ENCODE measurements at places on chromosomes 6 and 20.
A peak's percentile ranks its signal among the peaks of the same experiment; 100 is the strongest.

GRCh38 chr20:18837718-18838117 is 24.1 kb downstream of the SCP2D1 start:
- peaks cover 12% of the 10 kb centered on the region for H3K4me1 ChIP-seq
- H3K27me3 ChIP-seq = no peaks in the 10 kb centered on the region
- no peak overlapping the region for H3K4me3 ChIP-seq
- no peak overlapping the region for H3K27ac ChIP-seq

DNA sequence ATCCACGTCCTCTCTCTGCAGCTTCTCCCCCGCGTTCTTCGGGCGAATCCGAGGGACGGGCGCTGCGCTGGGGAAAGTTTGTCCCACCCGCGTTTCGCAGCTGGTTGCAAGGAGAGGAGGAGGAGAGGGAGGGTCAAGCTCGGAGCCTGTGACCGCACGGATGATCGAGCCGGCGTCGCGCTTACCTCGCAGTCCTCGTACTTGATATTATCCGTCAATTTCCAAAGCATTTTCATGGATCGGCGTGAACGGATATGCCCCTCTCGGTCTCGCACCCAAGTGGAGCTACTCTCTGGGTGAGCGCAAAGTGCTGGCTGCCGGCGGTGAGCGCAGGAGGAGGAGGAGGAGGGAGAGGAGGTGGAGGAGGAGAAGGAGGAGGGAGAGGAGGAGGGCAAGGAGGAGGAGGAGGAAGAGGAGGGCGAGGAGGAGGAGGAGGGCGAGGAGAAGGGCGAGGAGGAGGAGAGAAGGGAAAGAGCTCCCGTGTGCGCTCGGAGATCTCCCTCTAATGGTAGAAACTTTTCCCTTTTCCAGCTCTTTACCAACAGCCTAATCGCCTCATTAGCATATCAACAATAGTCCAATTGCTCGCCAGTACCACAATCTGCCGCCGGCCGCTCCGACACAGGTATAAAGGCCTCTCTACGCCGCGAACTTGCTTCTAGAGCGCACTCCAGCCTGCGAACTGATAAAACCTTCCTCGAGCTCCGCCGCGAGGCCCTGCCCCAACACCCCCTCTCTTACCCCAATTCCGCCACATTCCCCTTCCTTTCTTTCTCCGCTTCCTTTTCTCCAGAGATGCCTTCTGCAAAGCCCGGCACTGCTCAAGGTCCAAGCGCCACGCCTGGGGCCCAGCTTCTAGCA is at the start of gene TFAP2A:
Gene TFAP2A, minus strand, starts transcription at position 319 of the 861 bp plus-strand sequence. Its CDS starts 83 bp downstream, at position 236.
- H3K36me3 ChIP-seq = no peaks in the 10 kb centered on the region
- H3K4me1 ChIP-seq = no peaks in the 10 kb centered on the region
- H3K4me3 ChIP-seq = peak within 1 kb of the TSS; percentile 70

- H3K27ac ChIP-seq = peak overlapping the region; percentile 86
- H3K27me3 ChIP-seq = no peaks in the 10 kb centered on the region
- H3K4me1 ChIP-seq = no peaks in the 10 kb centered on the region
- DNase-seq = peak; percentile 70
- H3K4me3 ChIP-seq = peak overlapping the region; percentile 65
These were observed 660 bp upstream of the TFB1M start for GRCh38 chr6:155314773-155315515.

- no peak overlapping the region for H3K27ac ChIP-seq
- DNase-seq = no peak
- H3K27me3 ChIP-seq = peaks cover 1% of the 10 kb centered on the region
- no peaks in the 10 kb centered on the region for H3K4me1 ChIP-seq
- H3K36me3 ChIP-seq = no peaks in the 10 kb centered on the region
- H3K4me3 ChIP-seq = no peak overlapping the region
These were observed 151.3 kb downstream of the CDC5L start for GRCh38 chr6:44538807-44539201.

DNA sequence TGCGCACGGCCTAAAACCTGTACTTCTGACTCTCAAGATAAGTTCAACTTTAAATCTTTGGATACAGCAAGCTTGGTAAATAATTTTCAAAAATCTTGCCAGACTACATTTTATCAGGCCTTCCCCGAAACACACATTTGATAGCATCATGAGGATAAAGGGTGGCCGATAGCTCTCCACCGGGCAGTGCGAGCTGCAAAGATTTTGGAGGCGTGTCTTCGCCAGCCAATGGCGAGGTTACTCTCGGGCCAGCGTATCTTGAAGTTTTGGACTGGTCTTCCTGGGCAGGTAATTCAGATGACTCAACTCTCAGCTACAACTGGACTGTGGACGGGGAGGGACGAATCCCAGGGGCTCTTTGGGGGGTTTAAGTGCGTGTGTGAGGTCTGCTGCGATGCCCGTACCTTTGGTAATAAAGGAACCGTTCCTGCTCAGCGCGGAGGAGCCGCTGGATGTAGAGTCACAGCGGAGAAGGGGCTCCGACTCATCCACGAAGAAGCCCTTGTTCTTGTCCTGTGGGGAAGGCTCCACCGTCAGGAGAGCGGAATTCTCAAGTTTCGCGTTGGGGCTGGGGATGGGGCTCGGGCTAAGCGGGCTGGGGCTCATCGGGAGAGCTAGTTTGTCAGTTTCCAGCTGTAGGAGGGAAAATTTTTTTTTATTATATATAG is 75.3 kb downstream of the TNFRSF21 start:
- H3K27ac ChIP-seq = peak overlapping the region; percentile 66
- H3K36me3 ChIP-seq = 0 out of 2 replicates have a peak, but pooled peaks cover 2% of the 10 kb centered on the region
- no peak overlapping the region for H3K4me3 ChIP-seq
- H3K4me1 ChIP-seq = peaks cover 63% of the 10 kb centered on the region

GRCh38 chr6:47631269-47631772 is 67.1 kb upstream of the ADGRF4 start:
- peaks cover 42% of the 10 kb centered on the region for H3K4me1 ChIP-seq
- H3K27ac ChIP-seq = peak overlapping the region; percentile 84
- H3K27me3 ChIP-seq = no peaks in the 10 kb centered on the region
- DNase-seq = no peak

DNA sequence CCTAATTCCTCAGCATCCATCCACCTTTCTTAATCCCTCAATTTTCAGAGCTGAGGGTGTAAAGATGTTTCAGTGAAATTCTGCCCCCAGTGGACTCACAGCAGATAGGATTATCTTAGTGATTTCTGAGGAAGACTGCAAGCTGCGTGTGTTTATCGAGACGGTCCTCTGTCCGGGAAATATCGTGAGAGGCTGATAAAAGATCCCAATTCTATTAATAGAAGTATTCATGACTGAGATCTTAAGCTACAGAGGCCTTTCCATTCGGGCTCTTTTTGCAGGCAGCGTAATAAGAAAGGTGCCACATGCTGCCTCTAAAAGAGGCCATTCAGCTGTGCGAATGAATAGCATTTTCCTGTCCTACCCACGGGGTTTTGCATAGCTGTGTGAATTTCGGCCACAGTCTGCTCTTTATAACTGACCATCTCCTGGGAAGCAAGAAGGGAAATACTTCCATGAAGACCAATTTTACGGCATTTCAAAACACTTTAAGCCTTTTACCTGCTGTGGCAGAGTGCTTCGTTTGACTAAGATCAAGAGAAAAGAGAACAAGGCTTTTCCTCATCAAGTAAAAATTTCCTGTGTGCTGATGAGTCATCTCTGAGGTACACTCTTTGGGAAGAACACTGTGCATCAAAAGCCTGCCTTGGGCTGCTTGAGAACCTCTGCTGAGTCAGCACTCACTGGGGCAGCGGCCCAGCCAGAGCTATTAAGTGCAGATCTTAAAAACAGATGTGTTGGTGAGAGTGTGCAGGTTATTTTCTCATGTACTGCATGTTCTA is 208.8 kb downstream of the ARHGAP18 start:
- peak; percentile 41 for DNase-seq
- H3K4me3 ChIP-seq = no peak overlapping the region
- H3K27ac ChIP-seq = peak overlapping the region; percentile 30
- no peaks in the 10 kb centered on the region for H3K36me3 ChIP-seq
- H3K4me1 ChIP-seq = peaks cover 36% of the 10 kb centered on the region

DNA sequence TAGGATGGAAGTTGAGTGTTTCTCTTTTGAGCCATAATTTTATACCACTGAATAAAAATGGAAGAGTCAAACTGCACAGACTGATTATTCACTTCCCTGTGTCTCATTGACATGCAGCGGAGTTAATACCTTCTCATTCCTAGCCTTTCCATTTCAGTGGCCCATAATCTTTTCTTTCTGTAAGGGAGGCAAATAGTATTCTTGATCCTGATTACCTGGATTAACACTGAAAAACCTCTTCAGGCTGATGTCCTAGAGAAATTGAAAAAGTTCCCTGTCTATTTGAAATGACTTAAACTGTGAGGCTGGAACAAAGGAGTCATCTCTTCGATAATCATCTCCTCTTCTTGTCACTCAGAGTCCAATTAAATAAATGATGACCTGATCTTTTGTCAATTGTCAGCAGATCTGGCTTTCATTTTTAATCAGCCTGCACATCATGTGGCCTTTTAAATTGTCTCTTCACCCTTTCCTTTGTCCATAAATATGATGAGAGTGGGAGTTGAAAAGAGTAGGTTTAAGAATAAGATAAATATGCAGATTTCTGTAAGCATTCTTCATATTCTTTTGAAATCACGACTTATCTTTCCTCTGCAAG is 713.0 kb downstream of the EPM2A start:
- no peaks in the 10 kb centered on the region for H3K27me3 ChIP-seq
- H3K36me3 ChIP-seq = no peaks in the 10 kb centered on the region
- peaks cover 8% of the 10 kb centered on the region for H3K4me1 ChIP-seq
- no peak for DNase-seq
- no peak overlapping the region for H3K27ac ChIP-seq

DNA sequence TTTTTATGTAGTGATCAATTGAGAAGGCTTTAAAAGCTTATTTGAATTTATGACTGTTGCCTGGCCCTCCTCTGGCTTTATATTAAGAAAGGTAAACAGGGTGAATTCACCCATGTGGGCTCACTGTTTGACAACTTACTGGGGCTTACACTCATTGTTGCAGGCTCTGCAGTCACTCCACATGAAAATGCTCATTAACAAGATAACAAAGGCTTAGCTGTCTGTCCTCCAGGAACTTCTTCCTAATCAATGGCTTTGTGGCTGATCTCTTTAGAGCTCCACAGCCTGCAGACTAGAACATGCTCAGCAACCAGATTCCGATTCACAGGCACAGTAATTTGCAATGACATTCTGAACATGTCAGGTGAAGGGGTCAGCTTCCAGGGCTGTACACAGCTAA is 323.2 kb upstream of the MAN1A1 start:
- no peak overlapping the region for H3K4me3 ChIP-seq
- H3K4me1 ChIP-seq = no peaks in the 10 kb centered on the region
- no peaks in the 10 kb centered on the region for H3K36me3 ChIP-seq
- no peak for DNase-seq
- no peaks in the 10 kb centered on the region for H3K27me3 ChIP-seq

GRCh38 chr20:57682184-57683101 is 27.4 kb downstream of the PMEPA1 start:
- no peak overlapping the region for H3K27ac ChIP-seq
- no peak for DNase-seq
- H3K36me3 ChIP-seq = no peaks in the 10 kb centered on the region
- H3K4me3 ChIP-seq = no peak overlapping the region
- no peaks in the 10 kb centered on the region for H3K4me1 ChIP-seq

GRCh38 chr6:35833536-35833935 is 28.4 kb downstream of the LHFPL5 start:
- no peaks in the 10 kb centered on the region for H3K27me3 ChIP-seq
- no peak overlapping the region for H3K4me3 ChIP-seq
- H3K27ac ChIP-seq = no peak overlapping the region

DNA sequence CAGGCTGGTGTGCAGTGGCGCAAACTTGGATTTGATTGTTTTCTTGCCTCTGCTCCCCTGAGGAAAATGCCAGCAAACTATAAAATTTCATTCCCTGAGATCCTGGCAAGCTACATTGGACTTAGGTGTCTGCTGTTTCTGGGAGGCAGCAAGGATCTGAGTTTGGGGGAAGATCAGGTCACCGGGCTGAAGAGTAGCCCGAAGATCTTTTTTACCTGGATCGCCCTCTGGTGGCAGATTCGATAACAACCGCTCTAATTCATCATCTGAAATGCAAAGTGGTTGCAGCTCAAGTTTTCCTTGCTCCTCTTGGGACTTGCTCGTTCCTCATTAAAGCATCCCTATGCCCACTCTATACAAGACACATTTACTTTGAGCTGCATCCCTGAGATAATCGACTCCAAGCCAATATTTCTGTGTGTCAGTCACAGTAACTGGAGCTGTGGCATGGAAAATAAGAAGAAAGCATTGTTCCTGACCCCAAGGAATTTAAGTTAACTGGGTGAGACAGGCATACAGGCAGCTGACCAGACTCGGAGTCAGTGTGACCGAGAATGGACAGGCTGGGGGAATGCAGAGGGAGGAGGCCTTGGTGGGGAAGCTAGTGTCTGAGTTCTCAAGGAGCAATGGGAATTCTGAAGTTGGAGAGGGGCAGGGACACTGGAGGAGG is 131.8 kb upstream of the PROKR2 start:
- no peak overlapping the region for H3K4me3 ChIP-seq
- no peaks in the 10 kb centered on the region for H3K4me1 ChIP-seq
- no peak overlapping the region for H3K27ac ChIP-seq
- peak; percentile 76 for DNase-seq
- 0 out of 2 replicates have a peak, but pooled peaks cover 1% of the 10 kb centered on the region for H3K27me3 ChIP-seq
- no peaks in the 10 kb centered on the region for H3K36me3 ChIP-seq

GRCh38 chr6:129446272-129447197 is 263.4 kb downstream of the ARHGAP18 start:
- no peak overlapping the region for H3K27ac ChIP-seq
- no peaks in the 10 kb centered on the region for H3K36me3 ChIP-seq
- H3K4me1 ChIP-seq = no peaks in the 10 kb centered on the region
- no peak overlapping the region for H3K4me3 ChIP-seq

DNA sequence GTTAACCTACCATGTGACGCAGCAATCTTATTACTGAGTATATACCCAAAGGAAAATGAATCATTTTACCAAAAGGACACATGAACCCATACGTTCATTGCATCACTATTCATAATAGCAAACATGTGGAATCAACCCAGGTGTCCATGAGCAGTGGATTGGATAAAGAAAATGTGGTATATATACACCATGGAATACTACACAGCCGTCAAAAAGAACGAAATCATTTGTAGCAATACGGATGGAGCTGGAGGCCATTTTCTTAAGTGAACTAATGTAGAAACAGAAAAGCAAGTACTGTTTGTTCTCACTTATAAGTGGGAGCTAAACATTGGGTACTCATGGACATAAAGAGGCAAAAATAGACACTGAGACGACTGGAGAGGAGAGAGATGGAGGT is 44.2 kb downstream of the TBPL1 start:
- no peaks in the 10 kb centered on the region for H3K36me3 ChIP-seq
- H3K4me1 ChIP-seq = peaks cover 15% of the 10 kb centered on the region
- H3K27ac ChIP-seq = no peak overlapping the region
- no peak overlapping the region for H3K4me3 ChIP-seq
- H3K27me3 ChIP-seq = no peaks in the 10 kb centered on the region

DNA sequence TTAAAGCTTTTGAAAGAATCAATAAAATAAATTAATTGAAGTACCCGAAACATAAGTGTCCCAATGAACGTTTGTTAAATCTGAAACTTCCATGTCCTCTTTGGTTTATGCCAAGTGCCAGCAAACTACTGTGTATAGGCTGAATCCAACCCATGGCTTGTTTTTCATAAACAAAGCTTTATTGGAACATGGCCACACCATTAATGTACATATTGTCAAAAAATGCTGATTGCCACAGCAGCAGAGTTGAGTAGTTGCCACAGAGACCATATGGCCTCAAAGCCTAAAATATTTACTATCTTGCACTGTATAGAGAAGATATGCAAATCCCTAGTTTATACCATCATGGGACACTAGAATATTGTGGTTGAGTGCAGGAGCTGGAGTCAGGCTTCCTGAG is 406.1 kb downstream of the MAFB start:
- no peak overlapping the region for H3K27ac ChIP-seq
- DNase-seq = no peak
- H3K36me3 ChIP-seq = no peaks in the 10 kb centered on the region
- no peak overlapping the region for H3K4me3 ChIP-seq

GRCh38 chr20:8389381-8390036 is 257.4 kb downstream of the PLCB1 start:
- H3K4me1 ChIP-seq = peaks cover 27% of the 10 kb centered on the region
- no peak for DNase-seq
- no peak overlapping the region for H3K4me3 ChIP-seq
- no peak overlapping the region for H3K27ac ChIP-seq
- no peaks in the 10 kb centered on the region for H3K27me3 ChIP-seq
